Vagina (tissue), 2 donors: ENCODE measurements at places on chromosomes 6 and 20.

DNA sequence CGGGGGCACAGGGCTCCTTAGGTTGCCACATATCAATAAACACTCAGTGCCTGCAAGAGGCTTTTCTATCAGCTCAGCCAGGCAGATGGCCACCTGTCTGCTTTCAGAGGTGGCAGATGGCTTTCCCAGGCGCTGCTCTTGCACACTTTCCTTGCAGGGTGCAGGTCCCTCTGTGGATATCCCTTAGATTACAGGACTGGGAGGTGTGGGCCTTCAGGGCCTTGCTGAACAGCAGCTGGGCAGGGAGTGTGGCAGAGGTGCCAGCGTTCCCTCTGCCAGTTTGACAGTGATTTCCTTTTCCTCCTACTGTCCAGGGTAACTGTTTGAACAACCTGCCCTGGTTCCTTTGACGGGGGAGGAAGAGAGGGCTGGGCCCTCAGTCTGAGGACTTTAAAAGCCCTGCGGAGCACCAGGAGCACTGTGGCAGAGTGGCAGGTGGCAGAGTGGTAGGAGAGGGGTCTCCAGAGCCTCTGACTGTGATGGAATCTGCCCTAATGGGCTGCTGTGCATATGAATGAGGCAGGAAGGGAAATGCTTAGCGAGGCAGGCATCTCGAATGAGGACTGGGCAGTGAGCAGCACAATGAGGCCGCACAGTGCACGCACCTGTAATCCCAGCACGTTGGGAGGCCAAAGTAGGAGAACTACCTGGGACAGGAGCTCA lies 34.2 kb downstream of the ABHD12 start:
- DNase-seq: no peak

GRCh38 chr20:50538276-50538675 lies 28.1 kb downstream of the PTPN1 start:
- no peak for DNase-seq

DNA sequence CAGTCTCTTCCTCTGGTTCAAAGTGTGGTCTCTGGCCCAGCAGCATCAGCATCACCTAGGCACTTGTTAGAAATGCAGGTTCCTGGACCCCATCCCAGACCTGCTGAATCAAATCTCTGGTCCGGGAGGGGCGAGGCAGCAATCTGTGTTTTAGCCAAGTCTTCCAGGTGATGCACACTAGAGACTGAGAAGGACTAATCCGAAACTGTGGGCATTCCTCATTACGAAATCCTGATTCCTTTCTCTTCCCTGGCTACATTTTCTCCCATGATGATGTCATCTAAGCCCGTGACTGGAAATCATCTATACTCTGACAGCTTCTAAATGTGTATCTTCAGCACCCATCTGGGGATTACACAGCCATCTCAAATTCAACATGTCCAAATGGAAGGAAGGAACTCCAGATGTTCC lies 39.7 kb upstream of the PRND start:
- no peak for DNase-seq

DNA sequence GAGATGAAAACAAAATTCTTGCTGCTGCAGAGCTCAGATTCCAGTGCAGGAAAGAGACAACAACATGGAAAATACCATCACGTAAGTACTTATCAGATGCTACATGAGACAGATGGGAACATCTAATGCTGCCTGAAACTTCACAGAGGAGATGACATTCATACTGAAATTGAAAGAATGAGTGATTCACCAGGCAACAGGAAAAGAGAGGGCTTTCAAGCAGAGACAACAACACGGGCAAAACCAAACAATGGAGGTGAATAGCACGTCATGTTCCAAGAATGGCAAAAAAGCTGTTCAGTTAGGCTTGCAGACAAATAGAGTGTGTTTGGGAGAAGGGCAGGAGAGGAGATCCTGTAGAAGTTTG lies 39.3 kb downstream of the GTF2H5 start:
- DNase-seq: no peak

DNA sequence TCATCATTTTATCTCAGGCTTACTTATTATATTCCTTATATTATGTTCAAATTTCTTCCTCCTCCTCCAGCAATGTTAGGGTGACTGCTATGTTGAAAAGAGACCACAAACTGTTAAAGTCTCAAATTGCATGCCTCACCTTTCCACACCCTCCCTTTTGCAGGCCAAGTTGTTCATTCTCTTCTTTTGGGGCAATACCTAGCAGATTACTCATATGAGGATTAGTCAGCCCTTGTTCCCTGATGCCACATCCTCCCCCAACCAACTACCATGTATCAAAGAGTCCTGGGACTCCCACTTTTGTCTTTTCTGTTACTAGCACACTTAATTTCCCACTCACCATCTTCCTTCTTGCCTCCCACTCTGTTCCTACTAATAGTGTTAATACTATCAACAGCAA lies 434.7 kb downstream of the BCKDHB start:
- DNase-seq: no peak

- DNase-seq: no peak
Measured at GRCh38 chr20:48463916-48464315, 363.9 kb downstream of the PREX1 start.

- DNase-seq: no peak
Measured at GRCh38 chr20:7031222-7031621, 263.7 kb downstream of the BMP2 start.

DNA sequence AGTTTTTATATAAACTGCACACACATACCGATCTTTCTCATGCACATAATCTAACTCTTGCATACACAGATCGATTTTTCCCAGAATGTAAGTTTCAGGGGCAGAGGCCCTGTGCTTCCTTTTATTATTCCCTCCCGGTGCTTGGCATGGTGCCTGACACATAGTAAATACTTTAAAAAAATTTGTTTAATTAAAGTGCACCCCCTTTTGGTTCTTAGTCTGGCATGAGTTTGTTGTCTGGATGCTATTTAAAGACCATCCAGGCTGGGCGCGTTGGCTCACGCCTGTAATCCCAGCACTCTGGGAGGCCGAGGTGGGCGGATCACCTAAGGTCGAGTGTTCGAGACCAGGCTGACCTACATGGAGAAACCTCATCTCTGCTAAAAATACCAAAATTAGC lies 5.4 kb upstream of the DEK start:
- no peak for DNase-seq

- no peak for DNase-seq
Measured at GRCh38 chr20:48706710-48707365, 121.0 kb downstream of the PREX1 start.

DNA sequence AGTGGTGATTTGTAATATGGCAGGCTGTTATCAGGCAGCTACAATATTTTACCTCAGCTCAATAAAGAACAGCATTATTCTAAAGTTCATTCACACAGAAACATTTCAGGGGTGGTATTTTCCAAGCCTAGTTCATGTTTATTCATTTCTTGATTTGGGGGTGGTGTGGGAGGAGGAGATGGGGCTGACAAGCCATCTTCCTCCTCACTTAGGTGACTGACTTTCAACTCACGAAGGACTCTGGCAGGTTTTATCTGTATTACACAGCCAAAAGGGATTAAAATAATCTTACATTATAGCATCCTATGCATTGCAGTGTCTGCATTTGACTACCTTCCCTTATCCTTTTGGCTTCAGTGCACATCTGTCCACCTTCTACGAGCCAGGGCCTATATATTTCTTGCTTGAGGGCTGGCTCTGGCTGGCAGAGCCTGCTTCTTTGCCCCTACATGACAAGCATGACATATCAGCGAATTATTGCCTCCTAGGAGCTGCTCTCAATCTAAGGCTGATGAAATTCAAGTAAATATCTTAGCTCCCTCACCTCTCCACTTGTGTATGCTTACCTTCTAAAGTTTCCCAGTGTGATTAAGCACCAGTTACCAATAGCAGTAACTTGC lies 20.0 kb downstream of the KHDRBS2 start:
- no peak for DNase-seq

DNA sequence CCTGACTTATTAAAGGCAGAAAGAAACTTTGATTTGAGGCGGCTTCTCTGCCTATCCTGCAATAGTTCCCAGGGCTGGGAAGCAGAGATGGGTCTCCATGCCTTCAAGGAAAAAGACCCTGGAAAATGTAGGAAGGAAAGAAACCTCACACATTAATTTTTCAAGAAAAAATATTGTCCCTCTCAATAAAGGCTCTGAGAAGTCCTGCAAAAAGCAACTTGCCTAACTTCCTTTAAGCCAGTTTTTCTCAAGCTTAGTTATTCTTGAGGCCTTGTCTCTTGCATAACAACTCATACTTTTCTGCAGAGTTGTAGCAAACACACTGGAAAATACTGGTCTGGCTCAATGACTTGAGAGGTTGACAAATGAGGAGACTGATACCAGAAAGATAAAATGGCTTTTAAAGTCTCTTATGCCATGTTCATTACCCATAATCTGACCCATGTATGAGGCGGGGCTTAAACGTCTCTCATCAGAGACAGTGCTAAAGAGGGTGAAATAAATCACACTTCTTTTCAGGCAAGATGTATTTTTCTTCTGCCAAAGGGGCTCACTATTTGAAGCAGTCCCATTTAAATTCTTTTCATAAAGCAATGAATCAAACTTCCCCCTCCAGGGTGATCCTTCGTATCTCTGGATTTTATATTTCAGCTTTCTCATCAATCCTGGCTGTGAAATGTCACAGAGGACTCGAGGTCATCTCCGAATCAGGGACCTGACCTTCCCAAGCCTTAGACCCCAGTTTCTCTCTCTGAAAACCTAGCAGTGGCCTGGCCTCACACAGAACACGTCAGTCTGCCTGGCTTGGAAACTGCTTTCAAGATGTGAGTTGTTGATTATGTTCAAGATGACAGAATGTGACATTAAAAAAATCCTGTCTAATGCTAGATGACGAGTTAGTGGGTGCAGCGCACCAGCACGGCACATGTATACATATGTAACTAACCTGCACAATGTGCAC lies 82.3 kb upstream of the KCNG1 start:
- DNase-seq: no peak

DNA sequence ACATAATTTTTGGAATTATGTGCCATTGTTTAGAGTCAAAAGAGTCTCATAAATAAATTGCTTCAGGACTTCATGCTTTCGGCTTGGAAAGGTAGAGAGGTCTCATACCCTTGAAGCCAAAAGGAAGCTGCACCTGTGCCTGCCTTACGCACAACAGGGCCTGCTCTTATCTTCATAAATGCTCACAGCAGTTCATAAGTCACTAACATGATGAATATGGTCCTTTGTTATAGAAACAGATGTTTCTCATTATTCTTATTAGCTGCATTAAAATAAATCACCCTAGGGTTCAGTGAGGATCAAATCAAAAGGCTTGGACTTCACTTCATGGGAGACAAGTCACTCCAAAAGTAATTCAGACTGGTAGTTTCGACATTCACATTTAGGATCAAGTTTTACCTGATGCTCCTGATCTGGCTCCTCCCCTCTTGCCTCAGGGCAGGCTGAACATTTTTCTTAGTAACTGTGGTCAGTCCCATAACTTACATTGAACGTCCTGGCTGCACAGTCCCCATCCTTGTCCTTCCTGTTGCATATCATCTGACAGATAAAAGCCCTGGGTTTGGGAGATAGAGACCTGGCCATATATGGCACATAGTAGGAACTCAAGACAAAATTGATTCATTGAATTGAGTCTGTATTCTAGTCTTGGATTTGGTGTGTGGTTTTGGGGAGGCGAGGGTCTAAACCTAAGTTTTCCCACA lies 20.7 kb upstream of the SH3BGRL2 start:
- DNase-seq: no peak

- DNase-seq: no peak
Measured at GRCh38 chr6:135179920-135180541, 1.1 kb upstream of the MYB start.

DNA sequence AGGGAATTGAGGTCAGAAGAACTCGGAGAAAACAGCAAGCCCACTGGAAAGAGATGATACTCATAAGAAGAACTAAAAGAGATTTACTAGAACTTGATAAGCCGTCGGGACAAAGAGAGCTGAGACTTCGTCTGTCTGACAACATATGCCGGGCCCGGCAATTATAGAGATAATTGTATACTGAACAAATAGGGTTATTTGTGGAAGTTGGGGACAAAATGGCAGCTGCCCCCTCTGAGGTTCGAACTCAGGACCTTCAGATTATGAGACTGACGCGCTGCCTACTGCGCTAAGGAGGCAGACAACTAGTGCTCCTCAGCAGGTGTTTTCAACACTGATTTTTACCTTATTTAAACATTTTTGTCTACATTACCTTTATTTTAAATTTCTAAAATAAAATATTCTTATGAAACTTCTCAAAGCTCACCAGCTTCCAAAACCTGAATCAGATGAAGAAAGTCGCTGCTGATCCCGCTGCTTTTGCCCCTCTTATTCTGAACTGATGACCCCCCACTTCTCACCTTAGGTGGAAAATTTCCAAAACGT lies 29.3 kb upstream of the TRIM27 start:
- no peak for DNase-seq

DNA sequence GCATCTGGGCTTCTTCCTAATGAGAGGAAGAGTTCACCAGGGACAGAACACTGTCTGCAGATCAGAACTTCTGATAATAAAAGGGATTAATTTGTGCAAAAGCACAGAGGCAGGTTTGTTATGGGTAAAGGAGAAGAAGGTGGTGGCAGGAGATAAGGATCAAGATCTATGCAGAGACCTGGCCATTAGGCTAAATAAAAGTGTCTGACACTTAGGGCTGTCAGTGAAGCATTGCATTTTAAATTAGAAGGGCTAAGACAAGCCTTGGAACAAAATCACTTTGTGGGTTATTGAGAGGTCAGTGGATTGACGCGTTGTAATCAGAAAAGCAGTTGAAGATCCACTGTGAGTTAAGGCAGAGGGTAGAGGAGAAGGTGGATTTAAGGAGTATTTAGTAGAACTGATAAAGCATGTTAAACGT lies 76.8 kb downstream of the MAP3K4 start:
- no peak for DNase-seq

DNA sequence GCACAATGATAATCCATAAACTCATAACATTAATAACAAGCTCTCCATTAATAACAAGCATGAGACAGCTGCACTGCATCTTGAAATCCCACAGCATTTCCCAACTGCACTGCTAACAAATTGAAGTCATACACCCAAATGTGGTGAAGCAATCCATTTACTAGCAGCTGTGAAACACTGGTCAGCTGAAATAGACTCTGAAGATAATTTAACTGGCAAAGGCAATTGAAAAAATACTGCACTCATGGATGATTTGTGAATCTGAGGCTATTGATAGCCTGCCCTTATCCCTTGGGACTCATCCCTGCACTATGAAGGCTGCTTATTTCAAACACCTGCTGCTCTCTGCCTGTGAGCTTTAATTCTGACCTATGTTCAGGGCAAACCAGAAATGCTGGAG lies 49.1 kb upstream of the PLCB1 start:
- no peak for DNase-seq

DNA sequence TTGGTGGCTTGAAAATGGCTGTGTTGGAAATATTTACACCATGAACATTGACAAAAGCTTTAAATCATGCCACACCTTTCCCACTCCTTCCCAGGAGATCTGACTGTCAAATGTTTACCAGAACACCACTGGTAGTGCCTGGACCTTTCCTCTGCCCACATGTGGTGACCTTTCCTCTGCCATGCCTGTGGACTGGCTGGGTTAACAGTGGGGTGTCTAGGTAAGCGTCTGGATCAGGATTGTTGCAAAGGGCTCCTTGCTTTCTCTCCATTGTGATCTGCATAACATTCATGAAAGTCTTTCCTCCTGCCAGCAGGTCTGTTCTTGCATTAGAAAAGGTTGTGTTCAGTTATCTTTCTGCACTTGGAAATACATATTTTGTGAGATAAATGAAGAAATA lies 572.7 kb downstream of the DHX35 start:
- DNase-seq: no peak

- no peak for DNase-seq
Measured at GRCh38 chr6:135631821-135632220, 134.3 kb upstream of the AHI1 start.
